ENCODE measurements at places on chromosomes 7 and 10.
A peak's percentile ranks its signal among the peaks of the same experiment; 100 is the strongest.

- DNase-seq, result no peak
Observed at GRCh38 chr10:115882021-115882420, 391.0 kb downstream of the GFRA1 start.

DNA sequence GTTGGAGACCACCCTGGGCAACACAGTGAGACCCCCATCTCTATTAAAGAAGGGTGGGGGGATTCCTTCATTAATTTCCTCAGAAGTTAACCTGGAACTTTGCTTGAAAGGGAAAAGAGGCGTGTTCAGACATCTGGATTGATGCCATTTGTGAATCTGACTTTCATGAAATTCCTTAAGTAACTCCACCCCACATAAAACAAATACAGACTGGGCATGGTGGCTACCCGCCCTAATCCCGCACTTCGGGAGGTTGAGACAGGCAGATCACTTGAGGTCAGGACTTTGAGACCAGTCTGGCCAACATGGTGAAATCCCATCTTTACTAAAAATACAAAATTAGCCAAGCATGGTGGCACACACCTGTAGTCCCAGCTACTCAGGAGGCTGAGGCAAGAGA lies 75.0 kb downstream of the EEPD1 start:
- no peak for DNase-seq

GRCh38 chr7:20647908-20648776 lies 32.7 kb downstream of the ABCB5 start:
- DNase-seq, result peak; percentile 17

GRCh38 chr7:143363016-143363937 lies 764 bp upstream of the FAM131B start:
- DNase-seq, result peak; percentile 51

DNA sequence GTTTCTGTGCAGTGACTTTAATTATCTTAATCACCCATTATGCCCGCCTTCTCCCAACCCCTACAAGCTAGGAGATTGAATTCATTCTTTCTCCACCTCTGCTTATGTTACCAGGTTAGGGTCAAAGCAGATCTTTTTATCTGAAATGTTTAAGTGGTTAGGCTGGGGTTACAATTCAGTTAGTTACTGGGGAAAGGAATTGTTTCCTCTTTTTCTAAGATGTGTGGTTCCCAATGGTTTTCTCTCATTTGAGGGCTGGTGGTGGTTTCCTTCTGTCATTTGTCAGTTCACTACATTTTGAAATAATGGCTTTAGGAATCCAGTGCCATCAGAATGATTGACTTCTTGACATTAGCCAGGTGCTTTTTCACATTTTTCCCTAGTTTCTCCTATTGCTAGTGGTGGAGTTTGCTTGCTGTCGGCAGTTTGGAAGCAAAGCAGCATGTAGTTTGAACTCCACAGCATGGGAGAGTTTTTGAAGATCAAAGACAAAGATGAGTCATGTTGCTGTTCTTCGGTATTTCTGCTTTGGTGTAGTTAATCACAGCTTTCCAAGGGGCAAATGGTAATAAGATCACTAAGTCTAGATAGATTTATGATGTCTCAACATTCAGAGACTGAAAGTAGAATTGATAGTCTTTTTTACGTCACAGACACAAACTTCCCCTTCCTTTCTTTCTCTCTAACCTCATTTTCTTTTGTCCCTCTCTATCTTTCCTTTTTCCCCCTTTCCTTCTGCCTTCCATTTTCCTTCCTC lies 168.2 kb downstream of the SND1 start:
- DNase-seq, result no peak

DNA sequence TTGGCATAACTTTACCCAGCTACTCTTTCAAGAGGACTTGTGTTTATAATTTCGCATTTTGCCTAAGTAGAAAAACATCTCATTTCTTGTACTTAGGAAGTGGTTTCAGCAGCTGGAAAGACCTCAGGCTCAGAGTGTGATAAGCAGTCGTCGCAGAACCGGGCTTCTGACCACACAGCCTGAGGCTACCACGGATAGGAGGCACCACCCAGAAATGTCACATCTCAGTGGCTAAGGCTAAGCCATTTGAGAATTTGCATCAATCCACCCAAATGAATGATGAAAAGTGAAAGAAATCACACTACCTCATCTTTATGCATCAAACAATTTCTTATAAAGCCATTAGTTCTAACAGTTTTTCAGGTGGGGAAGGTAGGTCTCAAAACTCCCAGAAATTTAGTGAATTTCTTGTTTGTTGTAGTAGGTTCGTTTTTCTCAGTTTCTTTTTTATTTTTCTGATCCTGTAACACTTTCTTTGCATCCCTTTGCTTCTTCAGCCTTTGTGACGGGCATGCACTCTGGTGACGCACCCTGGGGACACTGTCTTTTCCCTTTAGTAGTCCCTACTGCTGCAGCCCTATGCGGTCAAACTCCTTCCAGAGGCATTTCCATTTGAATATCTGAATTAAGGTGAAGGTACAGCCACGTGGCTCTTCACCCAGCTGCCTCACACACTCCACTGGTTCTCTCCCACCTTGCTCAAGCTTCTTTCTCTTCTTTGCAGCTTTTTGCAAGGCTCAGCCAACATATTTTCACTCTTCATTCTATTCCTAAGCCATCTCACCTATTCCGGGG lies 68.5 kb downstream of the MAP3K8 start:
- DNase-seq, result no peak

DNA sequence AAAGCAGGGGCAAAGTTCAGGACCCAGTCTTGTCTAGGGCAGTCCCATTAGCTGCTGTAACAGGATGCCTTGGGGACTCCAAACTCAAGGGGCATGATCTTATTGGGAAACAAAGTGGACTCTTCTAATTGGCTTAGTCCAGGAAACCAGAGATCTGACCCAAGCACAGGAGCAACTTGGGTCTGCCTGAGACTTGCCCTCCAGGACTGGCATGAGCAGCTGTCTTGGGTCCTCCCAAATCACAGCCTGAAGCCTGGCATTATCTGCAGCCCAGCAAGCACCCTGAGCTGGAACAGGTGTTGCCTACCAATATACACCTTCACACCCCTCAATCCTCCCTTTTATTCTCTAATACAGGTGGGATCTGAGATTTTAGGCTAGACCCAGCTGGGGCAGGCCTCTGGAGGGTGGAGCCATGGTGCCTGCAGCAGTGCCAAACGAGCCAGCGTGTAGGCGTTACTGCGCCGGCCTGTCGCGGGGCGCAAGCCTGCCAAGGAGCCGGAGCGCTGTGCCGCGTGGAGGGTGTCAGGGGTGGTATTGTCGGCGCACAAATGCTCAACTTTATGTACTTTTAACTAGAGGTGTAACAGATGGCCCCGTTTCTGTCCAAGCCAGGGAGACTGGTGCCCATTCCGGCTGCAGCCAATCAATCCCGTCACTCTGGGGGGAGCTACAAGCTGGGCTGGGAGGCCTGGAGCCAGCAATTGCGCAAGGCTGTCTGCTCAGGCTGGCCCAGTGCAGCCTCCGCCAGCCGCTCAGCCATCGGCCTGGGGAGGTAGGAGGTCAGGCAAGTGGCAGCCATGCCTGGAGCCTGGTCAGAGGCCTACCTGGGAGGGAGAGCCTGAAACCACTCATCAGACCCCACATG lies 12.8 kb upstream of the LBX1 start:
- DNase-seq, result no peak

DNA sequence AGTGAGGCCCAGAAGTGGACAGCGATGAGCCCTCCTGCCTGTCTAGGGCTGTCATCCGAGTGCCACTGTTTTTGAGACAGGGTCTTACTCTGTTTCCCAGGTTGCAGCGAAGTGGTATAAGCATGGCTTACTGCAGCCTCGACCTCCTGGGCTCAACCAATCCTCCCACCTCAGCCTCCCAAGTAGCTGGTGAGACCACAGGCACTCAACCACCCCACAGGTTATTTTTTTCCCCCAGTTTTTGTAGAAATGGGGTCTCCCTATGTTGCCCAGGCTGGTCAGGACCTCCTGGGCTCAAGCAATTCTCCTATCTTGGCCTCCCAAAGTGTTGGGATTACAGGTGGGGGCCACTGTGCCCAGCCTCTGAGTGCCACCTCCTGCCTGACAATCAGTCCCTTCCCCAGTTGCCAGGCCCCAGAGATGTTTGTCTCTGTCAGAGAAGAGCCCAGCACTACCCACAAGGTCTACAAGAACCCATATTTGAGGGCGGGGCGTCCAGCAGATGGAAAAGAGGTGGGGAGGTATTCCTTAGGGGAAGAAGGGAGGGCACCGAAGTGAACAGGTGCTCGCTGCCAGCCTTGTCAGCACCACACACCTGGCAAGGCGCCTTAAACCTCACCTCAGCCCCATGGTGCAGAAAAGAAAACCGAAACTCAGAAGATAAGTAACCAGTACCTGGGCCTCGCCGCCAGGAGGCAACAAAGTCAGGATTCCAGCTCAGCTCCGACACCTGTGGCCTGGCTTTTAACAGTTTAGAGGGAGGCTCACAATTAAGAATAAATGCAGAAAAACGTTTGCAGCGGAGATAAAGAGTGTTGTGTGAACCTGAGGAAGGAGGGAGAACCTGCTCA lies 77.4 kb upstream of the ANLN start:
- DNase-seq, result no peak

- DNase-seq, result peak; percentile 63
Observed at GRCh38 chr10:100551196-100551595, 15.5 kb downstream of the HIF1AN start.

GRCh38 chr7:94510582-94511496 lies 1.2 kb downstream of the CASD1 start:
- DNase-seq, result peak; percentile 82

- DNase-seq, result no peak
Observed at GRCh38 chr10:113992471-113993011, 51.1 kb upstream of the ADRB1 start.

- peak; percentile 40 for DNase-seq
Observed at GRCh38 chr7:100570954-100571828, 2.5 kb downstream of the SAP25 start.

DNA sequence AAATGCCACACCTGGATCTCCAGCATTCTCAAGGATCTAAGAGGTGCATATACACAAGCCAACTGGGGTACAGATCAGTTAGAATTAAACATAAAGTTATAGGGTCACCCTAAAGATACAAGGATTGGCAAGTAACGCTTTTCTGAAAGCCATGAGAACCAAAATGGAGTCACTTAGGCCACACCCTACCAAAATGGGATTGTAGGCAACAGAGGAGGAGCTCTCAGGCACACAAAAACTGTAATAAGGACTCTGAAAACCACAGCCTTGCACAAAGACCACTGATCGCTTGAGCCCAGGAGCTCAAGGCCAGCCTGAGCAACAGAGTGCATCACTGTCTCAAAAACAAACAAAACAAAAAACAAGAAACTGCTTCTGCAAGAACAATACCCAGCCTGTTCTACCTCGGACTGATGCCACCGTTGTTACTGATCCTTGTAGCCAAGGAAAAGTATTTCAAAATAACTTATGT lies 35.5 kb downstream of the SVOPL start:
- no peak for DNase-seq

GRCh38 chr7:2971914-2972834 lies 71.5 kb downstream of the CARD11 start:
- DNase-seq, result no peak

DNA sequence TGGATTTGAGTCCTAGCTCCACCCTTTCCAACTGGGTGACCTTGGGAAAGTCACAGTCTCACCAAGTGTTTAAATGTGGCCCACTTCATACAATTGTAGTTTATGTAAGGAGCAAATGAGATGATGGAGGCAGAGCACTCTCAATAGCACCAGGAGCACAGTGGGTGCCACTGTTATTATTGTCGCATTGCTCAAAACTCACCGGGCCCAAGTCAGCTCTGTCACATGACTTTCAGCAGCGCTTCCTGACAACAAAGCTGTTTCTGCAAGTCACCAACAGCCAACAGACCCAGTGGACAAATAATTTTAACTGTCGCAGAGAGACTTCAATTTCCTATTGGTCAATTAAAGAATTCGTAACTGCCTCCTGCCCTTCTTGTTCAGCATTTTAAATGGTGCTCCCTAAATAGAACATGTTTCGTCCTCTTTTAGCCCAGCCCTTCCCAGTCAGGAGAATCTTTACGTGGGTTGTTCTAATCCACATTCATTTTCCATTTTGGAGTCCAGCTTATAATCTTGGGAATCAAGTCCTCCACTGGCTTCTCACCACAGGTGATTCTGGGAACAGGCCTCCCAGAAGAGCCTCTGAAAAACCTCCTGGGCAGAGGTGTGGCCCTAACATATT lies 415.6 kb upstream of the NPVF start:
- no peak for DNase-seq

DNA sequence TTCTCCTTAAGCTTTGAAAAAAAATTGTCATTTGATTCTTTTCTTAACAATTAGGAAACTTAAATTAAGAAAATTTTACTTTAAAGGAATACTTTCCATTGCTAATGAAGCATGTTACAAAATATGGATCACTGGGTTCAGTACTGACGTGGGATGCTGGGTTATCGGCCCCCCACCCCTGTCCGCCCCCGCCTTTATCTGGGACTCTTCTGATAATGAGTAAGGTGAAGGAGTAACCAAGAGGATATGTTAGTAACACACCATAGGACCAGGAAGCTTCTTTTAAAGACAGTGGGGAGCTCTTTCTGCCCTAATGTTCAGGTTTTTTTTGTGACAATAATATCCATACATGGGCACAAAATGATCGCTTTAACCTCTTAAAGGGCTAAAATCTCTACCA lies 29.7 kb downstream of the BEND7 start:
- DNase-seq, result no peak

DNA sequence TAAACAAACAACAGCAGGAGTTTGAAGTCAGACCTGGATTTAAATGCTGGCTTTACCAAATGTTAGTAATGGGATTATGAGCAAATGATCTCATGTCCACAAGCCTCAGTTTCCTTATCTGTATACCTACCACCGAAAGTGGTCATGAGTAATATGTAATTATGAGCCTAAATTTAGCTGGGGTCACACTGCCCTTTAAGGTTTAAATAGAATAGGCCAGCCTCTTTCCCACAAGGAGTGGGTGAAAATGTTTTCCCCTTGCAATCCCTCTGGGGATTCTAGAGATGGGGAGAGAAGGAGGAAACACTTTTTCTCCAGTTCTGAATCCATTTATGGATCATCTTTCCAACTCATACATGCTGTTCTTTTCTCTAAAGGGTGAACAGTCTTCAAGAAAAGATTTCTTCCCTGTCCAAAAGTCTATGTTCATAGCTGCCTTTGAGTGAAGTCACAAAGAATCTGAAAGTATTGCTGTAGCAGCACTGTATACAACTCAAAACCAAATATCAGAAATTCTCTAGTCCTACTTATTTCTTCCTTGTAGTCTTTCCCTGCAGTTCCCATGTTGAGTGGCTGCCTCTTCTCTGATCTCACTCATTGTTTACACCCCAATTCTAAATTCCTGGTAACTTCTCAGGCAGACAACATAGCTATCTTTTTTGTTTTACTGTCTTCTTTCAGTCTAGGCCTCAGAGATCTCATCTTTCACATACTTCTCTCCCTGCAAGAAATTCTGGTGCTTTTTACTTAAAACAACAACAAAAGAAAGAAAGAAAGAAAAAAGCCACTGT lies 7.4 kb upstream of the TSPAN12 start:
- no peak for DNase-seq

DNA sequence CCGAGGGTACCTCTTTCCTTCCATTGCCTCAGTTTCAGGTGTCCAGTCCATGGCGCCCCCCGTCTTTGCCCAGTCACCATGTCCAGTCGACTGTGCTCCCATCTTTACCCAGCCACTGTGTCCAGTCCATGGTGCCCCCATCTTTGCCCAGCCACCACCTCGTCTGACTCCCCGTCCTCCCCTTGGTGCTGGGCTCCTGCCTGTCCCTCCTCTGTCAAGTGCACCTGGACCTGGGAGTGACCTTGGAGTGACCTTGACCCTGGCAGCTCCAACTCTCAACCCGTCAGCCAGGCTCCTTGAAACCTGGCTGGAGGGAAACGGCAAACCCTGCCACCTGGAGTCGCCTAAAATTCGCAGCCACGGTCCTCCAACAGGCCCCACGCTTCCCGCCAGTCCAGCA lies 180.2 kb downstream of the ADARB2 start:
- DNase-seq, result no peak
